ENCODE measurements at places on chromosomes 2 and 18.

- no peak for DNase-seq
These were observed 289.2 kb upstream of the HDAC4 start for GRCh38 chr2:239689985-239690384.

DNA sequence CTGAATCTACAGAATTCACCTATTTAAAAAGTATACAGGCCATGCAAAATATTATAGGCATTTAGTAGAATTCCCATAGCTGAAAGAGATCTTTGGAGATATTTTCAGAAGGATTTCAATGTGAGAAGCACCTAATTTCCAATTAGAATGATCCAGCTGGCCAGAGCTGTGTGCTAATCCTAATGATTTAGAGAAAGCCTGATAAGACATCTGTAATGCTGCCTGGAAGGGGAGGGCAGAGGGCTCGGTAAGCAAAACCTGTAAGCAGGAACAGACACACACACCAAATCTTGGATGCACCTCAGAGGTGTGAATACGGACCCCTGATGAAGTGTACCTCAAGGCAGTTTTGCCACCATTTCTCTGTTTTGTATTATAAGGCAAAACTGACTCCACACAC, 14.0 kb downstream of the SERTAD2 start:
- no peak for DNase-seq

DNA sequence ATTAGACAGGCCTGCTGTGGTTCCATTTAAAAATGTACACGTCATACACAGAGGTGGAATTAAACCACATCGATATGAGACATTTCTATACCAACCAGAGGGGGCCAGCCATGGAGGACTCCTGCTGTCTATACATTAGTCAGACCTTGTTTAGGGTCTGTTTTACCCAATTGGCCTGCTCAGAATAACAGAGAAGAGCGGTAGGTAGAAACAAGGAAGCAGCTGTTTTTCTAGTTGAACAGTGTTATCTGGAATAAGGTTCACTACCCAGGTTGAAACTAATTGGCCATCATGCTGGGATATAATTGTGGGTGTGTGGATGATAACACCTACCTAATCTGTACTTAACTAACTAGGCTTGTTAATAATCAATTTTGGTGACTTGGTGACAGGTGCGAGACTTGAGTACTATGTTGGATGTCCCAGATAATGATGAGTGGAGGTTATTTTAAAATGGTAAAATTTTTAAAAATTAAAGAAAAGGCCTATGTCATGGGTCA, 47.5 kb downstream of the RHBDD1 start:
- DNase-seq, result no peak

GRCh38 chr18:58819051-58819450, 45.6 kb upstream of the ZNF532 start:
- peak; percentile 55 for DNase-seq

DNA sequence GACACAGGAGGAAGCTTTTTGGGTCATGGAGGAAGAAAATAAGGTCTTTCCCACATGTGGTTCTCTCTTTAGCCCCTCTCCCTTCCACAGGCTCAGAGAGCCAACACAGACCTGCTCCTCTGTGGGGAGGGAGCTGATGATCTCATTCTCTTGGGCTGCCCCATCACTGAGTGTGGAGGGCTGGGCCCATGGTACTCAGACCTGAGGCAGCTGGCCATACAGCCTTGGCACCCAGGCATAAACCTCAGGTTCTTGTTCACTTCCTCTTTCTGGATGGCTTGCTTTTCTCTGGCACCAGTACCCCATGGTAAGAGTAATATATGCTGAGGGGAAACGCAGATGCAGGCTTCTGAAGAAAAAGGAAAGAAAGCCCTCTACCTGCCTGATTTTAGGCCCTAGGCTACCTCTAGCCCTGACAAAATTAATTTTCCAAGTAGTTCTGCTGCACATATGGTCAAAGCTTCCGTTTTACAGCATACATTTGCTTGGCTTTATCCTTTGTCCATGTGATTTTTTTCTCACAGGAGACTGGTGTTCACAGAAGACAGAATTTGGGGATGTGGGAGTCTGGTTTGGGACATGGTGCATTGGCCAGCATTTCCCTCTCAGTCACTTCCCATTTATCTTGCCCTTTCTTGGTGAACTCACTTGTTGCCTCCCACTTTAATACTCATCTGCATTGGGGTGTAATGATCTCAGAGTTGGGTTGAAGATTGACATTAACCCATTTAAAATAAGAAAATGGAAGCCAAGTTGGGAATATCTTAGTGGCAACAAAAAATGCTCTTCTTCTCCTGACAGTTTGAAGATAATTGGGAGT, 11.1 kb downstream of the DHRS9 start:
- no peak for DNase-seq

DNA sequence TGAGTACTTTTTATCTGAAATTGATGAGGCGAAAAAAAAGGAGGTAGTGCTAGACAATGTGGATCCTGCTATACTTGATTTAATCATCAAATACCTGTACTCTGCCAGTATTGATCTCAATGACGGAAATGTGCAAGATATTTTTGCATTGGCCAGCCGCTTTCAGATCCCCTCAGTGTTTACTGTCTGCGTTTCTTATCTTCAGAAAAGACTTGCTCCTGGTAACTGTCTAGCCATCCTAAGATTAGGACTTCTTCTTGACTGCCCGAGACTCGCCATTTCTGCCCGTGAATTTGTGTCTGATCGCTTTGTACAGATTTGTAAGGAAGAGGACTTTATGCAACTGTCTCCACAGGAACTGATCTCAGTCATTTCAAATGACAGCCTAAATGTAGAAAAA, 453 bp downstream of the KLHL41 start:
- no peak for DNase-seq

Measured in GM20000 (cell line).